Iris pigment epithelial cell (primary cell): ENCODE measurements at places on chromosomes 16 and 17.

GRCh38 chr16:19232988-19233387, 52.5 kb upstream of the CLEC19A start:
- DNase-seq: no peak

GRCh38 chr16:50247906-50248608, 18.3 kb upstream of the ADCY7 start:
- no peak for DNase-seq

DNA sequence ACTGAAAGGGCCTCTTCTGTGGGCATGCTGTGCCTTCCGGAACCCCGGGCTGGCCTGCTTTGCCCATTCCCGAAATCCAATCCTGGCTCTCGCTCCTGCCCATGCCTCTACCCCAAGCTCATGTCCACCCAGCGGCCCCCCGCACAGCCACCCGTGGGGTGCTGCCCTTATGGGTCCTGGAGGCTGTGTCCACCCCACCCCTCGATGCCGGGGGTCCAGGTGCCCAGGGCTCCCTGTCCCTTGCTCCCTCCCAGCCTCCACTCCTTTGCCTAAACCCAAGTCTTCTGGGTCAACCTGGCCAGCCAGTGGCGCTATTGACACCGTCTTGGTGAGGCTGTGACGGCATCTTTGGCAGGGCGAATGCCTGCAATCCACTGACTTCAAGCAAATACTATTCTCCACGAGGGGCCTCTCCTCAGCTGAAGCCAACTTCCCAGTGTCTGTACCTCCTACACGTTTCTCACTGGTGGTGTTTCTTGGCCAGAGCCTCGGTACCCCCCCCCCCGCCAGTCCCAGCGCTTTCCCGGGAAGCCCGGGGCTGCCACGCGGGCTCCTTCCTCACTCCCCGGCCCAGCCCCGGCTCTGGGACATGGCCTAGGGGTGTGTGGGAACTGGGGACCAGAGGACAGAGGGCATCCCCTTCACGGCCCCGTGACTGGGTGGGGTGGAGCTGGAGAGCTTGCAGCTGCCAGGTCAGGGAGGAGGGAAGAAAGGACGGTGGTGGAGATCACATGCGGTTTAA, 12.2 kb upstream of the DUS1L start:
- no peak for DNase-seq

DNA sequence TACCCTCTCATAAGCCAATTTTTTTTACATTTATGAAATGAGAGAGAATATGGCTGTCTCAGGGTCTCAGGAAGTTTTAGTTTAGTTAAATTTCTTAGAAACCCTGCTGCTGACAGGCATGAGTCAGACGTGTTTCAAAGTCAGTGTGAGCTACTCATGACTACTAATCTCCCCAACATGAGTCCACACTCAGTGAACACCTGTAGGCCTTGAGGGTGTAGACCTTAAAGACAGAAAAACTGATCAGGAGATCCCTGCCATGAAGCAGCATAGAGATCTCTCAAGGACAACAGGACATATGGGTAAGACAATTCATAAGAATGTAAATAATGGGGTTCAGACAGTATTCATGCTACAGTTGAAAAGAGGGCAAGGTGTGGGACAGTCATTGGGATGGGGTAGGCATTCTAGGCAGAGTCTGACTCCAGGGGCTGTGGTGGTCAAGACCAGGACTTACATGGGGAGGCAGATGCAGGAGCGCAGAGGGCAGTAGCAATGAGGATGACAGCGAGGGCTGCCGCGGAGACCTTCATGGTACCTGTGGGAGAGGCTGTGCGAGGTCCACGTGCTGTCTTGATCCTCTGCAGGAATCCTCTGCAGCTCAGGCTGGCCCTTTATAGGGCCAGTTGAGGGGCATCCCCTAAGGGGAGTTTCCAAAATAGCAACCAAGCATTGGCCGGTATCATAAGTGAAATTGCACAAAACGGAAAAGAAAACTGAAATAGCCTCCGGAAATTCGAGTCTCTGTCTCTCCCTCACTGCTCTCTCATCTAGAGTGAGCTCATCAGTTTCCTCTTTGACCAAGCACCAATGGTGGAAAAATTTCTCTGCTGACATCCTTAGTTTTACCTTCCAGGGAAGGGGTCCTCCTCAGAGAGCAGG, at the start of gene CCL5:
Gene CCL5 (minus strand): TSS at position 588 of the 882 bp plus-strand sequence.
- DNase-seq: peak; percentile 56

DNA sequence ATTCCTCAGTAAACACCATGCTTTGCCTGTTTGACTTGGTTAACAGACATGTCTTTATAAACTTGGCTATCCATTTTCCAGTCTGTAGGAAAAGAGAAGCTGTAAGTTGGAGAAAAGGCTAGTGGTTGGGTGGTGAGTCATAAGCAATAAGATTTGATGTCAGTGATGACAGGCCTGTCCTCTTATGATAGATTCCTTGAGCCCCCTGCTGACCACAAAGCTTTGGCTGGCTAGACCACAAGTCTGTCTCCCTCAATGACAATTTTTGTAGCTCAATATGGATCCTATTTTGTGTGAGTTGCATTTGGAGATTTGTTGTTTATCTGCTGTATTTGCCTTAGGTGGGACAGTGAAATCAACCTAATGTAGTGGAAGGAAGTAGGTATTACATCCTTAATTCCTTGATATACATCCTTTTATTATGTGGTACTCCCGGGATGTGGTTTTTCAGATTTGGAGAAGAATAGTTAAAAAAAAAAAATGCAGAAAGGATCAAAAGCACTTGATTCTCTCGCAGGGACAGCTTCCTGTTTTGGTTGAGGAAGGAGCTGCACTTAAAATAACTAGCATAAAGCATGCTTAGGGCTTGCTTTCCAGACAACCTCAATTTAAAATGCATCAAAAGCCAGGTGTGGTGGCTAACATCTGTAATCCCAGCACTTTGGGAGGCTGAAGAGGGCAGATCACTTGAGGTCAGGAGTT, 67.4 kb downstream of the SIAH1 start:
- peak; percentile 87 for DNase-seq

- DNase-seq: no peak
Measured at GRCh38 chr16:48113471-48113870, 42.3 kb downstream of the ABCC12 start.

- no peak for DNase-seq
Measured at GRCh38 chr17:50683434-50684287, 24.1 kb downstream of the ANKRD40 start.

- no peak for DNase-seq
Measured at GRCh38 chr16:51731160-51731559, 580.1 kb upstream of the SALL1 start.

GRCh38 chr17:10046786-10047785, 142.0 kb upstream of the RCVRN start:
- no peak for DNase-seq

GRCh38 chr17:22669721-22670120, 977.4 kb downstream of the KCNJ18 start:
- peak; percentile 1 for DNase-seq

DNA sequence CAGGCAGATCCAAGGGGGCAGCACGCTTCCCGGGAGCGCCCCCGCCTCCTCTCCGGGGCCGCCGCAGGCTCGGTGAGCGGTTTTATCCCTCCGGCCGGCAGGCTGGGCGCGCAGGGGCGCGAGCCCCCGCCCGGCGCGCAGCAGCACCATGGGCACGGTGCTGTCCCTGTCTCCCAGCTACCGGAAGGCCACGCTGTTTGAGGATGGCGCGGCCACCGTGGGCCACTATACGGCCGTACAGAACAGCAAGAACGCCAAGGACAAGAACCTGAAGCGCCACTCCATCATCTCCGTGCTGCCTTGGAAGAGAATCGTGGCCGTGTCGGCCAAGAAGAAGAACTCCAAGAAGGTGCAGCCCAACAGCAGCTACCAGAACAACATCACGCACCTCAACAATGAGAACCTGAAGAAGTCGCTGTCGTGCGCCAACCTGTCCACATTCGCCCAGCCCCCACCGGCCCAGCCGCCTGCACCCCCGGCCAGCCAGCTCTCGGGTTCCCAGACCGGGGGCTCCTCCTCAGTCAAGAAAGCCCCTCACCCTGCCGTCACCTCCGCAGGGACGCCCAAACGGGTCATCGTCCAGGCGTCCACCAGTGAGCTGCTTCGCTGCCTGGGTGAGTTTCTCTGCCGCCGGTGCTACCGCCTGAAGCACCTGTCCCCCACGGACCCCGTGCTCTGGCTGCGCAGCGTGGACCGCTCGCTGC, 832 bp downstream of the CDK5R1 start:
- no peak for DNase-seq

GRCh38 chr17:78272181-78272913, 40.9 kb downstream of the TMEM235 start:
- peak; percentile 88 for DNase-seq

DNA sequence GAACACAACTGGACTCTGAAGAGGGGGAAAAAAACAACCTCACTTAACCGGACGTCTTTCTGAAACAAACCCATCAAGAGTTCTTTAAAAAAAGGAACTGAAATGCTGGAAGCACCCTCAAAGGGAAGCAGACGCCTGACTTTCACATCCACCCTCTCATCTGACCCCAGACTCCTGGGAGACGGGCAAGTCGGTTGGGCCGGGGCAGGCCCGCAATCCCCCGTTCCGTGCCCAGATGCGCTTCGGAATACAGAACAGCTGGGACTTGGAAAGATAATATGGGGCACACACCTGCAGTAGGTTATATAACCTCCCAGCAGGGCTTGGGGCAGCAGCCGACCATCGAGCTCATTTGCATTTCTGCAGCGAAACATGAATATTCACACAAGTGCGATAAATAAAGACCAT, 3.7 kb downstream of the ARHGAP27 start:
- no peak for DNase-seq

GRCh38 chr17:79515646-79516571, 94.9 kb downstream of the RBFOX3 start:
- no peak for DNase-seq
